ENCODE measurements at places on chromosomes 7 and 10.
A peak's percentile ranks its signal among the peaks of the same experiment; 100 is the strongest.

DNA sequence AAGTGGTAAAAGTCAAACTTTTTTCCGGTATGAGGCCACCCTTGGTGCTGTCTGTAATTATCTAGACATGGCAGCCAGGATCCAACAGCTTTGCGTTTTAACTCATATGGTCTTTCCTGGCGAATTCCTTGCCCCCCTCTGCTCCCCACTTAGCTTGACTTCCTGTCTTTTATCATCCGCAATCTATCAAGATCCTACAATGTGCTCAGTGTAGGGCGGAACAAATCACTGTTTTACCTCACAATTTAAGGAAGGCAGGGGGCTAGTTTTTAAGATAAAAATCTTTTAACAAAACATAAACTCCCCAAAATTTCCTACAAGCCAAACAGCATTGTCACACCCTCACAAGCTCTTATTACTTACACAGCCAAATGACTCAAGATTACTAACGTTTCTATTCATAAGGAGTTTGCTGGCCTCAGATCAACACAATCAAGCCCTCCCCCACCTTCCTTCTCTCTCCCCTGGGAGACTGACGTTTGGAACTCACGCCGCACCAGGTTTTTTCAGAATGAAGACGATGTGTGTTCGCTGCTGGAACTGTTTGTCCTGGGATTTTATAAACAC, 1.3 kb upstream of the CDK14 start:
- DNase-seq: no peak
- H3K27ac ChIP-seq: peak overlapping the region; percentile 91
- H3K27me3 ChIP-seq: peaks cover 7% of the 10 kb centered on the region

DNA sequence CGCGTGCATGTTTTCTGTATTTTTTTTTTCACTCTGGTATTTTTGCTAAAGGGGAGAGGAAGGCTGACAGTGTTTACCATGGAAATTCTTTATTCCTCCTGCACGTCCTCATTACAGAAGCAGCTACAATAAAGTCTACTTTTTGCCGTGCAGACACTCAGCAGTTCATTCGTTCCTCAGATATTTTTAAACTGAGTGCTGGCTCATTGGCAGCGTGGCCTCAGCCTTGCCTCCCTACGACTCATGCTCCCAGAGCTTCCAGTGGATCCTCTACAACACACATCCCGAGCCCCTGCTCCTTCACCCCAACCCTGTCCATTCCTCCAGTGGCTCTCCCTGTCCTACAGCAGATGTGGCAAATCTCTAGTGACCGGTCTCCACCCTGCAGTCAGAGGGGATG, 239.2 kb upstream of the ZMIZ1 start:
- no peak for DNase-seq
- no peaks in the 10 kb centered on the region for H3K36me3 ChIP-seq

DNA sequence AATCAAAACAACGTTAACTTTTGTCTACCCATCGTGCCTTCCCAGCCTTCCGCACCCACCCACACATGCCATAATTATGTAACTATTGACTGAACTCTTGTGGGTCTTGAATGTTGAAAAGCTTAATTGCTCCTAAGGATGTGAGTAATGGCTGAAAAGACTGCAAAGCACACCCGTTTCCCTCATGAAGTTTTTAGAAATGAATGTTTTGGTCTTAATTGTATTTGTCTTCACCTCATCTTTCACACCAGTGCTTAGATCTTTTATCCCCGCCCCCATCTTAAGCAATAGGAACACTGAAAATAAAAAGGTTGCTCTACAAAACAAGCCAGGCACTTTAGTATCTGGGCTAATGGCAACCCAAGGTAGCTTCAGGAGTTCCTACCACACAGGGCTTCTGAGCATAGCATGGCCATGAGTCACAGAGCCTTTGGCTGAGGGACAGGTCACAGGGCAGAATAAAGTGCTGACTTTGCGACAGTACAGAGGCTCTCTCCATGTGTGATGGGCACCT, 690.5 kb downstream of the PARD3 start:
- H3K27me3 ChIP-seq: no peaks in the 10 kb centered on the region
- H3K4me3 ChIP-seq: no peak overlapping the region
- peaks cover 8% of the 10 kb centered on the region for H3K36me3 ChIP-seq

DNA sequence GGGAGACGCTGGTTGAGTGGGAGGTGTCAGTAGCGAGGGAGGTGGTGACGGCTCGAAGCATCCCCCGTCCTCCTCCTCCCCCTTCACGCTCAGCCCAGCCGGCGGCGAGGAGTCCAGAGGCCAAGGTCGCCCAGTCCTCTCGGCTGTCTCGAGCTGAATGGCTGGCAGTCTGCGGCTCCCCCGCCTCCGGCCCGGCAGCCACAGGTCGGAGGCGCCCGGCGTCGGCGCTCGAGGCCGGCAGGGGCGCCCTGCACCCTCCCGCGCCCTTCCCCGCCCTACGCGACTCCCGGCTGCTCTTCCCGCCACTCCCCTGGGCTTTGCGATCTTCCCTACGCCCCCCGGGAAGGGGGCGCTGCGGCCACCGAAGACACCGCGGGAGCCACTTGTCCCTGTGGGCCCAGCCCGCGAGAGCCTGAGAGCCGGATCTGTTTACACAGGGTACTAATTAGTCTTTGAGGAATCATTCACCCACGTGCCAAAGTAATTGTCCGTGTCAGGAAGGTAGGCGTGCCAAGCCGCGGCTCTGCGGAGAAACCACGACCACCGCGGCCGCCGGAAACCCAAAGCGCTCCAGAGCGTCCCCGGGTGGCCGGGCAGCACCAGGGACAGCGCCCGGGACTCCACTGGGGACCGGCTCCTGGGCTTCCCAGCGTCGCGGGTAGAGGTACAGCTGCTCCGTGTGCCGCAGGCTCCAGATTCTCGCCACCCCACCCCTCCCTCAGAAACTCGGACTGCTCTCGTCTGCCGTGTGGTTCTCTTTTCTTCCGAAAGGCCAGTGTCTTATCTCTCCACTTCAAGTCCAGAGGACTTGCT, at the start of gene NXPH1:
Gene NXPH1, plus strand, starts transcription at position 133 of the 813 bp plus-strand sequence.
- no peak within 1 kb of the TSS for H3K27ac ChIP-seq
- peaks cover 96% of the 10 kb centered on the region for H3K27me3 ChIP-seq
- peak; percentile 74 for DNase-seq
- no peaks in the 10 kb centered on the region for H3K4me1 ChIP-seq

- DNase-seq: no peak
- no peaks in the 10 kb centered on the region for H3K27me3 ChIP-seq
- H3K4me1 ChIP-seq: peaks cover 51% of the 10 kb centered on the region
- no peak overlapping the region for H3K4me3 ChIP-seq
- peaks cover 4% of the 10 kb centered on the region for H3K36me3 ChIP-seq
These were observed 210.1 kb downstream of the AUTS2 start for GRCh38 chr7:69808391-69808790.

- DNase-seq: no peak
- peaks cover 14% of the 10 kb centered on the region for H3K4me1 ChIP-seq
- peaks cover 26% of the 10 kb centered on the region for H3K27me3 ChIP-seq
These were observed 168.4 kb upstream of the KMT2E start for GRCh38 chr7:104845557-104845956.

GRCh38 chr7:158458716-158459282, 128.8 kb downstream of the PTPRN2 start:
- H3K27ac ChIP-seq: no peak overlapping the region
- no peaks in the 10 kb centered on the region for H3K36me3 ChIP-seq
- no peak overlapping the region for H3K4me3 ChIP-seq
- no peak for DNase-seq
- peaks cover 10% of the 10 kb centered on the region for H3K27me3 ChIP-seq

All from type B pancreatic cell (in vitro differentiated cells).